Sigmoid colon (tissue), 7 donors: ENCODE measurements at places on chromosomes 16 and 17. TPM values are rescaled to one million over a fixed set of nuclear protein-coding genes. Genes with fewer than 3 reads are reported as not detected.

ABCA6 gene
- total RNA-seq, result 59.2 TPM

CA5A gene
- not detected for total RNA-seq

NKD1 gene
- total RNA-seq, result 18.0 TPM

PHLPP2 gene
- total RNA-seq, result 11.4 TPM

CHRNE gene
- total RNA-seq, result 0.54 TPM

ZDHHC1 gene
- 16.4 TPM for total RNA-seq

- no peak overlapping the region for H3K27ac ChIP-seq
- H3K27me3 ChIP-seq, result no peaks in the 10 kb centered on the region
- no peaks in the 10 kb centered on the region for H3K4me1 ChIP-seq
- no peak overlapping the region for H3K4me3 ChIP-seq
These were observed 270.2 kb upstream of the RPL38 start for GRCh38 chr17:73933164-73933766.

DNA sequence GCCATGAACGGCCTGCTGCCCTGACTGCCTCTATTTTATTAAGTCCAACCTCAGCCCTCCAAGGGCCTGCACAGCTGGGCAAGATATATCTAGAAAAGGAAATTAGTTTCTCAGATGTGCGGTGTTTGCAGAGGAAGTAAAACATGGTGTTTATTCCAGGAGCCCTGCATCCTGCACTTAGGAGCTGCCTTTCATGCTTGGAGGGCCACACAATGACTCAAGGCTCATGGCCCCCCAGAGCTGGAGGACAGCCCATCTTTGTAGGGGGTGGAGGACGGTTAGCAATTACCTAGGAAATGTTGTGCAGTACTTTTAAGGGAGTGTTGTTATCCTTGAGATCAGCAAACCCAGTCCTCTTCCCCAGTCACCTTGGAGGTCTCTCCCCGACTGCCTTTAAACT, 80.5 kb downstream of the COPRS start:
- H3K27ac ChIP-seq, result no peak overlapping the region
- no peaks in the 10 kb centered on the region for H3K4me1 ChIP-seq
- H3K36me3 ChIP-seq, result no peaks in the 10 kb centered on the region
- H3K27me3 ChIP-seq, result no peaks in the 10 kb centered on the region
- DNase-seq, result no peak
- no peak overlapping the region for H3K4me3 ChIP-seq

GRCh38 chr16:30041841-30042240, 10.8 kb upstream of the TLCD3B start:
- H3K4me1 ChIP-seq, result no peaks in the 10 kb centered on the region
- no peaks in the 10 kb centered on the region for H3K27me3 ChIP-seq
- no peak overlapping the region for H3K27ac ChIP-seq
- no peak overlapping the region for H3K4me3 ChIP-seq
- DNase-seq, result no peak
- no peaks in the 10 kb centered on the region for H3K36me3 ChIP-seq

GRCh38 chr16:80226499-80226898, 314.3 kb upstream of the DYNLRB2 start:
- no peaks in the 10 kb centered on the region for H3K4me1 ChIP-seq
- no peaks in the 10 kb centered on the region for H3K36me3 ChIP-seq
- no peak for DNase-seq
- no peak overlapping the region for H3K27ac ChIP-seq
- H3K4me3 ChIP-seq, result no peak overlapping the region
- H3K27me3 ChIP-seq, result no peaks in the 10 kb centered on the region
